HFFc6 (cell line): ENCODE measurements at places on chromosomes 3 and 15. TPM values are rescaled to one million over a fixed set of nuclear protein-coding genes. Genes with fewer than 3 reads are reported as not detected.

The CLDN1 gene
- total RNA-seq: 0.68 to 0.88 TPM (median 0.85 TPM) in 3 replicates

The ALDH1L1 gene
- not detected in 2 replicates for total RNA-seq

The PLA2G4D gene
- not detected in 3 replicates for total RNA-seq

The ITPKA gene
- 1.2 and 2.1 TPM in 2 replicates for total RNA-seq

The TERC gene
- total RNA-seq: 9.7 to 27.4 TPM (median 23.7 TPM) in 3 replicates

The GABRA5 gene
- total RNA-seq: 2.0 to 5.4 TPM (median 4.9 TPM) in 3 replicates

The OSBPL10 gene
- 7.3 to 8.9 TPM (median 7.6 TPM) in 3 replicates for total RNA-seq

The AMOTL2 gene
- 232 to 286 TPM (median 261 TPM) in 3 replicates for total RNA-seq

The SERPINI1 gene
- 2.4 to 4.1 TPM (median 2.5 TPM) in 3 replicates for total RNA-seq

DNA sequence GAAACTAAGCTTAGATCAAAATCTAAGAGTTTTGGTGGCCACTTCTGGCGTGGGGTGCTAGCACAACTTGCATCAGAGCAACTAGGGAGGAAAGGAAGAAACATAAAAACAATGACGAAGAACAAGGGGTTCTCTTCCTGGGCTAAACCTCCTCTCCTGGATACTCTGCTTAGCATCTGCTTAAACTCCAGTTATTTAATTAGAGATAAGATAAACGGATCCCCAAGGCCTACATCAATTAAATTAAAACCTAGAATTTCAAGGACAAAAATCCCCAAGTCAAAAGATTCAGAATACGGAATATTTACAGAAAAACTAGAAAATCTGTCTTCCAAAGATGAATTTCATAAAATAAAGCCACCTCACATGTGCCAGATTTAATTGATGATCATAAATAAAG, 281.9 kb downstream of the SHOX2 start:
- no peak for DNase-seq

DNA sequence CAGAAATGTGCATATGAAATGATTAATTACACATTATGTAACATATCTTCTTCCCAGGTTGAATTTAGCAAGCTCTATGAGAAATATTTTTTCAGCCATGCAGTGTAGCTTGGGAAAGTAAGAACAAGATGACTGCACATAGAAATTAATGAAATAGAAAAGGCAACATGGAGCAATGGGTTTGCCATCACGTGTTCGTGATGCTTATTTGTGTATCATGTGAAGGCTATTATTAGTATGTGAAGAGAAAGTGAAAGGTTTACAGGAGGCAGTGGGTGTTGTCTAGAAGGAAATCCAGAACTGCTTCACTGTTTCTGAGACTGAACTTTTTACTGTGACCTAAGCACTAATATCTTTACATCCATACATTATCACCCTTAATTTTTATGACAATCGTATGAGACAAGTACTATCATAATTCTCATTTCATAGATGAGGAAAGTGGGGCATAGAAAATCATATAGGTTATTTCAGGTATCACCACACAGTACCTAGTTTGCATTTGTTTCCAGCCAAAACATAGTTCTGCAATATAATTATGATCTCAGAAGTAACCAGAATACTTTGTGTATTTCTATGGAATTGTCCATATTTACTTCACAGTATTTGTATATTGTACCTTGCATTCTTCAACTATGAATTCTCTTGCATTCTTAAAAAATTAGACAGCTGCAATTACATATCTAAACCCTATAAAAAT, 14.9 kb downstream of the SERPINI1 start:
- no peak for DNase-seq

GRCh38 chr3:57927916-57928315, 80.3 kb upstream of the FLNB start:
- DNase-seq: no peak

DNA sequence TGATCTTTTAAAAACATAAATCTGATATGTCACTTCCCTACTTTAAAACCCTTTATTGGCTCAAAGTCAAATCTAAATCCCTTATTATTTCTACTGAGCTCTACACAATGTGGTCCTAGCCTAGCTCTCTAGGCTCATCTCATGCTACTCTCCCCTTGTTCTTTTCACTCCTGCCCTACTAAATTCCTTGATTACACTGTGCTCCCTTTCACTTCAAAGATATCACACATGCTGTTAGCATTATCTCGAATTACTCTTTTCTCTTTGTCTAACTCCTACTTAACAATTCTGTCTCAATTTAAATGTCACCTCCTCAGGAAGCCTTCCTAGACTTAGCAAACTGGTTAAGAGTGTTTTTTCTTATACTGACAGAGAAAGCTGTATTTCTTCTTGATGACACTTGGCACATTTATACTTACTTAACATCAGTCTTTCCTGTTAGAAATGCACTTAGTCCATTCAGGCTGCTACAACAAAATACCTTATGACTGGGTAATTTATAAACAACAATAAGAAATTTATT, 102.0 kb downstream of the SCAPER start:
- DNase-seq: no peak

- no peak for DNase-seq
These were observed 29.4 kb upstream of the DUSP7 start for GRCh38 chr3:52085681-52086282.

DNA sequence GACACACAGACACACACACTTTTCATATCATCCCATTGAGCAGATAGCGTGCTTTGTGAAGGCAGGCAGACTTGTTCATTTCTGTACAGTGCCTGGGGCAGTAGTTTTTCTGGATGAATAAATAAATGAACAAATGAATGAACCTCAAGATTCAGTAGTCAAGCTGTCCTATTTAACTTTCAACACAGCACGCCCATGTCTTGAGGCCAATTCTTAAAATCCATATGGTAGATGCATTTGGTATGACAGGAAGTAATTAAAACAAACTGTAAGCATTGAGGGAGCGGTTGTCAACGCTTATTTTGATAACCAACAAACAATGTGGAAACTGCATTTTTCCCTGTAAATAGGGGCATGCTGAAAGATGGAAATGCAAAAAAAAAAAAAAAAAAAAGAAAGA, 80.0 kb upstream of the BNC1 start:
- no peak for DNase-seq

DNA sequence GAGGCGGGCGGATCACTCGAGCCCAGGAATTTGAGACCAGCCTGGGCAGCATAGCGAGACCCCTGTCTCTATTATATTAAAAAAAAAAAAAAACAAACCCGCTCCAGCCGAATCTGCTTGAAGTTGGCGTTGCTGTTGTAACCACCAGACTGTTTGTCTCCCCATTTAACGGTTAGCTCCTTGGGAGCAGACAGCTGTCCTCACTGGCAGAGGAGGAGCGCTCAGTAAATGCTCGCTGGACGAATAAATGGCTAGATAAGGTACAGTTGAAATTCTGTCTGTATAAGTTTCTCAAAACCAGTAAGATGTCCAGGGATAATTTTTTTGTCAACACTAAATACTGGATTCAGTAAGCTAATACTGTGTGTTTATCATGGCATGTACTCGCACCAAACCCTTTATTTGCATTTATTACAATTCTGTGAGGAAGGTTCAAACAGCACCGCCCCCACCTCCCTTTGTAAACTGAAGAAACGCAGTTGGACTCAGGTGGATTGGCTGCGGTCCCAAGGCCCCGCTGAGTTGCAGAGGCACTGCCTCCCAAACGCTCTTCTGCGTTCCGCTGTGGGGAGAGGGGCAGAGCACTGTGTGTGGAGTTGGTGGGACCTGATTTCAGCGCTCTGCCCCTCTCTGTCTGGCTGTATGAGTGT, 1.1 kb downstream of the RCCD1 start:
- no peak for DNase-seq

GRCh38 chr15:56244811-56245576, 1.3 kb upstream of the RFX7 start:
- DNase-seq: no peak

DNA sequence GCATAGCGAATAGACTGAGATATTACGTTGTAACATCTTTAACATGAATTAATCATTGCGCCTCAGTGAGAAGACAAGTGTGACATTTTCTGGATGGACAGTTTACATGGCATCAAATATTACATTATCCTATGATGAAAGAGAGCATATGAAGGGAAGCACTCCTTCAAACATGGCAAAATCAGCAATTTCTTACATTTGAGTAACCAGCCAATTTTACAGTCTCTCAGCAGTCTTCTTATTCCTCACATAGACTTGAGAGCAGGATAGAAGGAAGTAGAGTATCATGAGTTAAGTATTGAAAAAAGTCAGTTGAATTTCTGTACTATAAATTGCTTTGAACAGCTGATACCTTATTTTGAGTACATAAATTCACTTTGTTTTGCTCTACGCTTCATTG, 38.9 kb downstream of the FANCI start:
- DNase-seq: no peak

DNA sequence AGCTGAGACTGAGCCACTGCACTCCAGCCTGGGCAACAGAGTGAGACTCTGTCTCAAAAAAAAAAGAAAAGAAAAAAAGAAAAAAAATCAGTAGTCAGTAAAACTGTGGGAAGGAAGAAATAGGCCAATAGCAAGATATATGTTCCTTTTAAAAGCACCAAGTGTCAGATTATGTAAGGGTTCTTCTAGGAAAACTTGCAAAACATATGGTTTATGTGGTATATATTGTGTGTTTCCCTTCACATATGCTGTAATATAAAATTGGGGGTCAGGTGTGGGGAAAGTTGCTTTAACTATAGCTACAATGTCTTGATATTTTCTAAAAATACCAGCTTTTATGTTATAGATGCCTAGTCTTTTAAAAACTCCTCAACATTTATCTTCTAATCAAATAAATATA, 64.6 kb downstream of the ESYT3 start:
- DNase-seq: no peak

DNA sequence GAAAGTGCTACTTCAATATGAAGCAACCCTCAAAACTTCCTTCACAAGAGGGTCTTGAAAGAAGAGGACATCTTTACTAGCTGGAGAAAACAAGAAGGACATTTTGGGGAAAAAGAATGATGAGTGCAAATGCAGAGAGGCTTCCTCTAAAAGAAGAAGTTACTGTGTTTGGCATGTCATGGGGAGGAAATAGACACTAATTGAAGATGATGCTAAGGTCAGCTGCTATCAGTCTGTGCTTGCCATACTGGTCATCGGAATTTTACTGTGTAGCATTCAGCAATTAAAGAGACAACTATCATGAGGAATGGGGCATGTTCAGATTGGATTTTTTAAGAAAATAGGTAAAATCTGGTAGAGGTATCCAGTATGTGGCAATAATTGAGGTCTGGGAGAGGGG, 60.0 kb downstream of the THRB start:
- DNase-seq: no peak

GRCh38 chr15:68441045-68441743, 9.2 kb upstream of the ITGA11 start:
- DNase-seq: no peak

DNA sequence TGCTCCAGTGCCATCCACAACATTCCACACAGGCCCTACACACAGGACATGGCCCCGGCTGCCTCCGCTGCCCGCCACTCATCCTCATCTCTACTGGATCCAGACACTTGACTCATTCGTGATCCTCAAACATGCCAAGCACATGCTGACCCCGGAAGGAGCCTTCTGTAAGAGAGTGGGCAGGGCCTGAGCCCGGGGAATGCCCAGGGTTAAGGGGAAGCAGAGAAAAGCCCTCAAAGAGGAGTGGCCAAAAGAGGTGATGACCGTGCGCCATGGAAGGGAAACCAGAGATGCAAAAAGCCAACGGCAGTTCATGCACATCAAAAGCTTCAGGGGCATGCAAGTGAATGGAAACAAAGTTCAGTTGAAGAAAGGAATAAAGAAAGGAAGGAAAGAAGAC, 46.1 kb downstream of the RFTN1 start:
- no peak for DNase-seq

DNA sequence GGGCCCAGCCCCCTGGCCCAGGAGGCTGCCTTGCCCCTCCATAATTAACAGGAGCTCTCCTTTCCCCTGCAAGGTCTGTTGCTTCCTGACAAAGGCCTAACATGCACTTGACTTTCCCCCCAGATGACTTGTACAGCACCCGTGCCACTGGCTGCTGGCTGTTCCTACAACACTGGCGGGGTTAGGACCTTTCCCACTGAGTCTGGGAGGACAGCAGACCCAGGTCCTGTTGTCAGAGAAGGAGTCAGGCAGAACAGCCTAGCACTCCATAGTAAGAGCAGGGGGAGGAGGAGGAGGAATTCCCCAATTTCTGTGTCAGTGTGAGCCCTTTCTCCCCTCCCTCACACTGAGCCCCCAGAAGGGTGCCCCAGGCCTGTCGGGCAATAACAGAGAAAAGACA, 99.2 kb downstream of the CORO2B start:
- DNase-seq: no peak

DNA sequence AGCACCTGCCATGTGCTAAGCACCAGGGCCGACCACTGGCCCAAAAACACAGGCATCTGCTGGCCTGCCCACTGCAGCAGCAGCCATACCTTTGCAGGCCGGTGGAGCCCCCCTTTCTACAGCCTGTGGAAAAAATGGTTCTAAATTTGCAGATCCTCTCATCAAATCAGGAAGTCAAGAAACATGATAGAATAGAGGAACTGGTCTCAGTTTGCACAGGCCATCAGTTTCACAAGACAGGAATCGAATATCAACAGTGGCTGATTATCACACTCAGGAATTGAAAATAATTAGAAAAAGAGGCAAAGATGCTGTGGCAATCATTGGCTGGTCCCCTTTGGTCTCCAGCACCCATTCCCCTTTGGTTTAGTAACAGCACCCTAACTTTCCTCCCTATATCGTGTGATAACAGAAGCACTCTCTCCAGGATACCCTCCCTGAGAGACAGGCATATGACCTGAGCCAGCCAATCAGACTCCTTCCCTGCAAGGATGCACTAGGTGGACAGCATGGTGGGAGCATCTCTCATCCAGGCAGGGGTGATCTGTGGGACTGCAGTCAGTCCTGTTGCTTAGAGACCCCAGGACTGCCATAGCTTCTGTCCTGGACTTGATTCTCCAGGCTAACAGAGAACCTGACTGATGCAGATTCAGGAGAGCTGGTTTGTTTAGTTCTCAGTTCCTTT, 3.5 kb upstream of the PAK6 start:
- no peak for DNase-seq

DNA sequence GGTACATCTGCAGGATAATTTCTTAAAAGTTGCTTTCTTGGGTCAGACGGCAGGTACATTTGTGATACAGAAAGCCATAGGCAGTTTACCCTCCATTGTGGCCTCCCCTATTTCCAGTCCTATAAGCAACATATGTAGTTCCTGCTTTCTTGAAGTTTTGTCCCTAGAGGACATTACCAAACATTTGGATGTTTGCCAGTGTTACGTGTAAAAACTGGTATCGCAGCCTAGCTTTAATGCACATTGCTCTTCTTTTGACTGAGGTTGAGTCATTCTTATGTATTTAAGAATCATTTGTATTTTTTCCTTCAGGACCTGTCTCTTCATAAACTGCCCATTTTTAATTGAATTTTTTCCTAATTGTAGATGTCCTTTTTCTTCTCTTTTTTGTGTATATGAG, 114.3 kb downstream of the DIPK2A start:
- DNase-seq: no peak

GRCh38 chr3:152491922-152492321, 223.2 kb downstream of the MBNL1 start:
- no peak for DNase-seq

- DNase-seq: peak; percentile 16
These were observed 84.3 kb downstream of the TNIK start for GRCh38 chr3:171375666-171376595.
